Activated CD8-positive, alpha-beta memory T cell treated with anti-CD3 and anti-CD28 coated beads, Interleukin-2, amount 50 U/mL, for 48 hours (primary cell): ENCODE measurements at places on chromosomes 7 and 10.

DNA sequence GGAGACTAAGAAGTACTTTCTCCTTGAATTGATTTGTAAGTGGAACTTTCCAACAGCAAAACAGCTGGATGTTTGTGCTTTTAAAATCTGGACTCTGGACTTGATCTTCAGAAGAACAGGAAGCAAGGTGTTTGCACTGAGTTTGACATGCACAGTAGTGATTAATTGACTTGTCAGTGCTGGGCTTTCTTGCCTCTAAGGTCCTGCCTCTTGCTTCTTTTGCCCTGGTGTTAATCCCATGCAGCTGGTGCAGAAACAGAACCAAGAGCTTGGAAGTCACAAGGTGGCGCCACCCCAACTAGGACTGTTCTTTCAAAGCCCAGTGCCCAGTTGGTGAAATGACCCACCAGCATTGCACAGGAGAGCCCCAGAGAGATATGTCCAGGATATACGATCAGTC lies 66.8 kb upstream of the SEPHS1 start:
- no peak for DNase-seq

GRCh38 chr7:42627101-42627500 lies 284.8 kb downstream of the C7orf25 start:
- no peak for DNase-seq

DNA sequence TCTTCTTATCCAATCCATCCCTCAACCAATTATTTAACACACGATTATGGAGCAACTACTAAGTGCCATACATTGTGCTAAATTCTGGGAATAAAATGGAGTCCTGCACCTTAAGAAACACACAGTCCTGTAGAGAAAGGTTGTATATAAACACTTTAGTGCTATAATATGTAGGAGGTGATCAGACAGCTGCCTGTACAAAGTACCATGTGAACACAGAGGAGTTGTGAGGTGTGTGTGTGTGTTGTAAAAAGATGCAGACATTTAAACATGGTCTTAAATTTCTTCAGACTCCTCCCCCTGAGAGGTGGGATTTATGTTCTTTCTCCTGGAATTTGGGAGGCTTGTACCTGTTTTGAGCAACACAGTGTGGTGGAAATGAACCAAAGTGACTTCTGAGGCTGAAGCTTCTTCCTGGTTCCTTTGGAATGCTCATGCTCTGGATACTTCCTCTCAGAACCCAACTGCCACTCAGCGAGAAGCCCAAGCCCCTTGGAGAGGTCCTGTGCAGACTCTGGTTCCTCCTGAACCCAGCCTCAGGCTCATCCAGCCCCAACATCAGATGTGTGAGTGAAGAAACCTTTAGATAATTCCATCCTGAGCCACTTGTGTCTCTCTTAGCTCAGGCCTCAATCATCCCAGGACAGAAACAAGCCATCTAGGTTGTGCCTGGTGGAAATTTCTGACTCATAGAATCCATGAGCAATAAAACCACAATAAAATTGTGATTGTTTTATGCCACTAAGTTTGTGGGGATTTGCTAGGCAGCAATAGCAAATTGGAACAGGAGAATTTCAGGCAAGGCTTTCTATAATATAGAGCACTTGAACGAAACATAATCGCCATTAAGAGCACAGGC lies 161.2 kb upstream of the FAM3C start:
- no peak for DNase-seq

DNA sequence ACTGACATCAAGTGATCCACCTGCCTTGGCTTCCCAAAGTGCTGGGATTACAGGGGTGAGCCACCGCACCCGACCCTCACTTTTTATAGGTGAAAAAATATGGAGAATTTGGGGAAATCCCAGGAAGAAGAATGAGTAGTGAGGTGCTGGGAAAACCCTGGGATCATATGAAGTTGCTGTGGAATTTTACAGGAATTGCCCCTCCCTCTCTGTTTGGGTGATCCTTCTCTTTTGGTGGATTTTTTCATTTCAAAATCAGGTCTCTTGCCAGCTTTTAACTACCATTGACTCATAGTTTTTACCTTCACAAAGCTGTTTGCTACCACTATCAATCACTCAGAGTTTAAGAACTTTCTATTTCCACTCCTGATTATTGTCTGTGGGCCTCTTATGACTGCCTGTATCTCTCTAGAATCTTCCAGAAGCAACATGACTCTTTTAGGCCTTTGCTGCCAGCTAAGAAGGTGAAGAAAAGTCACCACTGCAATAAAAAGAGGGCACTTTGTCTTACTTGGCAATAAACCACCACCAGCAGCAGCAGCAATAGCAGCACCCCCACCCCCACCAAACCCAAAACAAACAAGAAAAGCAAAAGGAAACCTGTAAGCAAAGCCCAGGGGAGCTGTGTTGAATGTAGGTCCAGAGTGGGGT lies 4.0 kb upstream of the GIMAP8 start:
- DNase-seq, result no peak
